IMR-90 (cell line): ENCODE measurements at places on chromosomes 3 and 15. TPM values are rescaled to one million over a fixed set of nuclear protein-coding genes. Genes with fewer than 3 reads are reported as not detected.

DNA sequence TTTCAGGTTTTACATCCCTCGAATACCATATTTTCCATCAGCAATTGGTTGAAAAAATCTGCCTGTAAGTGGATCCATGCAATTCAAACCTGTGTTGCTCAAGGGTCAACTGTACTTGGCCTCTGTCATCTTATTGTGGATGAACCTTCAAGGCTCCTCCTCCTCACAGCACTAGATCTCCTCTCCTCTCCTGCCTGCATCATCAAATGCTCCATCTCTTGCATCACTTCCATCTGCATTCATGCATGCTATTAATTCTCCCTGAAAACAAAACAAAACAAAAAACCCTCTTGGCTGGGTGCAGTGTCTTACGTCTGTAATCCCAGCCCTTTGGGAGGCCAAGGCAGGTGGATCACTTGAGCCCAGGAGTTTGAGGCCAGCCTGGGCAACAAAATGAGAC is 10.1 kb downstream of the BCL2L10 start:
- no peaks in the 10 kb centered on the region for H3K27me3 ChIP-seq
- DNase-seq: peak; percentile 92
- H3K36me3 ChIP-seq: no peaks in the 10 kb centered on the region
- no peak overlapping the region; the same call in 1 of the 2 replicates for H3K27ac ChIP-seq

- no peaks in the 10 kb centered on the region for H3K4me1 ChIP-seq
- no peak overlapping the region for H3K27ac ChIP-seq
- no peak overlapping the region for H3K4me3 ChIP-seq
- no peaks in the 10 kb centered on the region for H3K27me3 ChIP-seq
- peaks cover 8% of the 10 kb centered on the region for H3K36me3 ChIP-seq
These were observed 38.6 kb downstream of the DENND6A start for GRCh38 chr3:57654267-57654666.

DNA sequence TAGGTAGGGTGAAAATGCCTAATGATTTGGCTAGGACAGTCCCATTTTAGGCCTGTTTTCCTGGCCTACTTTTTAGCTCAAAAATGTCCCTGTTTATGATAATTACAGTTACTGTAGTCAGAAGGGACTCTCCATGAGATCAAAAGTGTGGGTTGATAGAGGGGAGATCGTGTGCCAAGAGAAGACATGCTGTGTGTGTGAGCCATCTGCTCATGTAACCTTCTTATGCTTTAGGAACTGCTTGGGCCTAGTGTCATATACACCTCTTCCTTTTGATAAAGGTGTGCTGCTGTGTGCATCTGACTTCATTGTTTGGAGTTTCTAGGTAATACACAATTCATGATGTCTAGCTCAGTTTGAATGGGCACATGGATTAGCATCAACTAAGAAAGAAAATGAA is 786.5 kb downstream of the PDCD6IP start:
- no peak overlapping the region for H3K4me3 ChIP-seq
- H3K27me3 ChIP-seq: no peaks in the 10 kb centered on the region
- H3K27ac ChIP-seq: no peak overlapping the region
- H3K4me1 ChIP-seq: no peaks in the 10 kb centered on the region

GRCh38 chr3:190883973-190884832 is 21.7 kb upstream of the GMNC start:
- H3K4me1 ChIP-seq: no peaks in the 10 kb centered on the region
- no peaks in the 10 kb centered on the region for H3K27me3 ChIP-seq
- H3K4me3 ChIP-seq: no peak overlapping the region
- no peak overlapping the region for H3K27ac ChIP-seq

- peak within 1 kb of the TSS; percentile 59; the same call in 1 of the 2 replicates for H3K27ac ChIP-seq
- peaks cover 8% of the 10 kb centered on the region; the same call in 1 of the 2 replicates for H3K4me1 ChIP-seq
- no peaks in the 10 kb centered on the region for H3K27me3 ChIP-seq
- peak within 1 kb of the TSS; percentile 86 for H3K4me3 ChIP-seq
- H3K36me3 ChIP-seq: no peaks in the 10 kb centered on the region
- DNase-seq: peak; percentile 41
These were observed at the start of gene APBA2 for GRCh38 chr15:28885630-28886430. TSS of gene APBA2 (plus strand) at chr15:28885974. CDS start at chr15:29053885, 167,911 bp downstream.

DNA sequence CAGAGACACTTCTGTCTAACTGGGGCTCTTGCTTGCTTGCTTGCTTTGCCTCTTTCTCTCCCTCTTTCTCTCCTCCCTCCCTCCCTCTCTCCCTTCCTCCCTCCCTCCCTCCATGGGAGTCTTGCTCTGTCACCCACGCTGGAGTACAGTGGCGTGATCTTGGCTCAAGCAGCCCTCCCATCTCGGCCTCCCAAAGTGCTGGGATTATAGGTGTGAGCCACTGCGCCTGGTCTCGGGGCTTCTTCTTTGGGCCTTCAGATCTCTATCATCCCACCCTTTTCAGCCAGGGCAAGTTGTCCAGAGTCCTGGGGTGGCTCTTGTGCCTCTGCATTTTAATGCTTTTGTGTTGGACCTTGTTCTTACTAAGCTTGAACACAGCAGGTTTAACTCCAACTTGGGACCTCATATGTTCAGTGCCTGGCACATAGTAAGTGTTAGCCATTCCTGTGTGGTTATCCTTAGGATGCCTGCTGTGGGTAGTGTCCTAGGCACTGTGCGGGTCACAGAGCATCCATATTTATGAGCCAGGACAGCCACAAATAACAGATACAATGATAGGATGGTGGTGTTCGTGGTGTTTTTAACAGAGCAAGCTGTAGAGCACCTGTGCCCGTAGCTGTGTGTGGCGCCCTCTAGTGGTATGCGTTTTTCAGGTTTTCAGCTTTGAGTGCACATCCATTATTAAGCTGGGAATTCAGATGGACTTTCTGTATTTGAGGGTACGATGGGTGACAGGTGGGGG is 75.1 kb downstream of the CCK start:
- no peaks in the 10 kb centered on the region for H3K27me3 ChIP-seq
- H3K27ac ChIP-seq: no peak overlapping the region
- H3K4me3 ChIP-seq: no peak overlapping the region

- no peaks in the 10 kb centered on the region for H3K27me3 ChIP-seq
- no peak overlapping the region for H3K27ac ChIP-seq
- H3K4me3 ChIP-seq: no peak overlapping the region
- H3K36me3 ChIP-seq: no peaks in the 10 kb centered on the region
These were observed 31.6 kb upstream of the PYGO1 start for GRCh38 chr15:55619783-55620182.

TBCCD1 gene
- 17.8 and 19.7 TPM in 2 replicates for total RNA-seq

ILDR1 gene
- total RNA-seq: not detected in 2 replicates

SEMA6D gene
- 17.4 and 18.3 TPM in 2 replicates for total RNA-seq

IL5RA gene
- not detected in 2 replicates for total RNA-seq

CRBN gene
- 33.9 and 53.9 TPM in 2 replicates for total RNA-seq

SPRED1 gene
- 17.9 and 38.3 TPM in 2 replicates for total RNA-seq
